ENCODE measurements at places on chromosomes 4 and X.

DNA sequence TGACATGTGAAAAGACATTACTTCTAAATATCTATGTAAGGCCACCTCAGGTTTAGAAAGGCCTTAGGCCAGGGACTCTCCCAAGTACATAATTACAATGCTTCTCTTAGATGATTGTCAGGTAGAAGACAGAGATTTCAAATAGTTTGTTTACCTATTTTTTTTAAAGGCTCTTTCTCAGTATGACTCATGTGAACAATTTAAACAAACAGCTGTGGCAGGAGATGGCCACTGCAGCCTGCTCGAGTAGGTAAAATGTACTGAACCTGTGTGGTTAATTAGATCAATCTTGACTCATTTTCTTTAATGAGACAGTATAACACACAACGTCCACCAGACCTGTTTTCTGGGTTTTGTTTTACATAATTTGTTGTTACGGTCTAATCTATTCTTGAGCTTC, 50.2 kb downstream of the LEF1 start:
- no peak for DNase-seq

DNA sequence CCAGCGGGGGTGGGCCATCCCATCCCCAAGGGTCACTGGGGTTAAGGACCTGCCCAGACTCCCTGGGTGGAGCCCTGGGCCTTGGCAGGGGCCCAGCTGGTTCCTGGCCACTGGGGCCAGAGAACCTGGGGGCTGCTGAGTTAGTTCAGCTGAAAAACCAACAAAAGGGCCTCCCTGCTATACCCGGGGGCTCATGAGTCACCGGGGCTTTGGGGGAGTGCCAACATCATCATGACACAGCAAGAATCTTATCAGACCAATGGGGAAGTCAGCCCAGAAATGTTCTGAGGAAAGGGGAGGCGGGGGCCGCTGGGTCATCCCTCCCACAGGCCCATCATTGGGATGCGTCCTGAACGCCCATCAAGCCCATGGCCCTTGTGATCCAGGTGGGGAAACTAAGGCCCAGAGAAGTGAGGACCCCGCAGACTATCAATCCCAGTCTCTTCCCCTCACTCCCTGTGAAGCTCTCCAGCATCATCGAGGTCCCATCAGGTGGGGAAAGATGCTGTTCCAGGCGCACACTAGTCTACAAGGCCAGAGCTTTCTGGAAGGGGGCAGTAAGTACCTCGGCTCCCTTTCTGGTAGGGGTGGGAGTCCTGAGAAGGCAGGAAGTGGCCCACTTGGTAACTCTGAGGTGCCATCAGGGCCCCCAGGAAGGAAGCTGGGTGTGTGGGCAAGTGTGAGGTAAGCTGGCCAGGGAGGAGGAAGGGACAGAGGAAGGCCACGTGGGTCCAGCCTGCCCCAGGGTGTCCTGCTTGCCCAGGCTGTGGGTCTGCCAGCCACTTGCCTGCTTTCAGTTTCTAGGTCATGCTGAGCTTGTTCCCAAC, 4.5 kb downstream of the G6PD start:
- DNase-seq = no peak

GRCh38 chr4:80498725-80499124, 163.2 kb downstream of the CFAP299 start:
- DNase-seq = no peak

DNA sequence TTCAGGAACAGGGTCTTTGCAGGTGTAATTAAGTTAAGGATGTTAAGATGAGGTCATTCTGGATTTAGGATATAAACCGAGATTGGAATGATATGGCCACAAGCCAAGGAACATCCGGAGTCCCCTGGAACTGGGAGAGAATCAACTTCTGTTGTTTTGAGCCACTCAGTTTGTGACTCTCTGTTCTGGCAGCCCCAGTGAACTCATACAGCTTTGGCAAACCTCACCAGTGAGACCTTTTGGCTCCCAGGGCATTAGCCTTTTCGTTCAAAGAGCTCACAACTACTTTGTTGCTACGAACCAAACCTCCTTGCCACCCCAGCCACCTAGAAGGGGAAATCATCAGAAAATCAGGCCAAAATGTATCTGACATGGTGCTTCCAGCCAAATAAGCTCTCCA, 80.4 kb downstream of the MTMR1 start:
- no peak for DNase-seq

DNA sequence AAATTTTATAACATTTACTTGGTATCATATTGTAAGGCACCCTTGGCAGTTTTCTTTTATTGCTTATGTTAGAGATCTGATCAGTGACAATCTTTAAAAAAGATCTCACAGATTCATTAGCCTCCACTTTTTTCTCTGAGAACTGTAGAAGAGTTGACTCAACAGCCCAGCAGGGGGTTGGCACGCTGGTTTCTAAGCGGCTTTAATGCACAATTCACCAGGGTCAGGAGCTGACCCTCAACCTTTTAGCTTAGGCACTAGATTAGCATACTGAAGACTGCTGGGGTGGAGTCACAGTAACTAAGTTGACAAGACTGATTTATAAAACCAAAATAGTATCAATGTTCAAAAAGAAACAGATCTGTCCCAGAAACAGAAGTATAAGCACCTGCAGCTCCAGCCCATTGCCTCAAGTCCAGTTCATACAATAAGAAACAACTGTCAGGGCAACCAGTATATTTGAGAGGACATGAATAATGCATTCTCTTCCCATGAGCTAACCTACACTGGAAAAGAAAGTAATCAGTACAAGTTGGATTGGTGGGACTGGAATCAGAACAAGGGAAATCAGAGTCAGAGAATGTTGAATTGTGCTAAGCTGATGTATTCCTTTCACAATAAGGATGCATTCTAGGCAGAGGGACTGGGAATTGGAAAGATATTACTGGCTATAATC, 77.6 kb downstream of the PDE5A start:
- DNase-seq = no peak

GRCh38 chr4:7768736-7769135, 170.9 kb downstream of the AFAP1 start:
- DNase-seq = no peak

DNA sequence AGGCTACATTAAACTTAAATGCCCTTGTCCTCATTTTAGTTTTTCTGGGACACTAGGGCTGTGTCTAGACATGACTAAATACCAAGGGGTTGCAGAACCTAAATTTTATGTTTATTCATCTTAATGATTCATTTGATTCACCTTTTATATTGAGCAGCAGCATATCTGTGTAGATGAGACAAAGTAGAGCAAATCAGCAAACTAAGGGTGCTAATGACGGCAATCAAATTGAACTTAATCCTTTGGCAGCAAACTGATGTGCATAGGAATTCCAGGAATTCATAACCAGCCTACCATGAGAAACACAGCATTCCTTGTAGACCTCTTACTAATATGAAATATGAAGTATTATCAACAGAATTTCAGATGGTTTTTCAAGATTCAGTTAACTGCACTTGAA, 25.1 kb downstream of the EPHA5 start:
- no peak for DNase-seq

GRCh38 chr4:97720869-97721432, 422.3 kb downstream of the STPG2 start:
- no peak for DNase-seq

GRCh38 chr4:145414841-145415240, 66.8 kb upstream of the SMAD1 start:
- DNase-seq = no peak

DNA sequence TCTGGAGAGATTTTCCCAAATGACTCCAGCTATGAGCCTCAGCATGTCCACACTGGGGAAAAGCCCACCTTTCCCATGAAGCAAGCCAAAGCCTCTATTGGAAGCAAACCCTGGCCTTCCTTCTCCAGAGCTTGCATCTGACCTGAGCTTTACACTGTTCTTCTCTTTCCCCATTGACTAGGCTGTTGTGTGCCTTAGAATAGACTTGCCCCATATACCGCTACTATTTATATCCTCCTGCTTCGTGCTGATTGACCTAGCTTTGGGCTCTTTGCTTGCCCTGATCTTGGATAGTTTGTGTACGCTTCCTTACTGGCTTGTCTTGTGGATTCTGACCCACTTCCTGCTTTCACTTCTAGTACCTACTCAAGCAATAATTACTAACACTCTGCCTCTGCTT, 30.9 kb downstream of the FAM9B start:
- no peak for DNase-seq

DNA sequence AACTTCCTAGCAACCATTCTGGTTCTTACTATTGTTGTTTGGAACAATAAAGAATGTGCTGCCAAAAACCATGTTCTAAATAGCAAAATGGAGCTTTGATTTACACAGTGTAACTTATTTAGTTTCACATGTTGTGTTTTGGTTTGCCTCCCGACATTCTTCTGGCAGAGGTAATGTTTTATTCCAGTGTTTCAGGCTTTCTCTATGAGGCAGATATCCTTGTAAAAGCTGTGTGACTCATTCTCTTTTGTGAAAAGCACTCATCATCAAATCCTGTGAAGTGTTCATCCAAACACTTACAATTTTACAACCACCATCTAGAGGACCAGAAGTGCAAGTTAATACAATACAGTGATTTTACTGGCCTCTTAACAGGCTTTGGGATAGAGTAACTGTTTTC, 219.0 kb upstream of the GIMD1 start:
- no peak for DNase-seq

GRCh38 chr4:10691651-10692050, 7.1 kb upstream of the CLNK start:
- DNase-seq = no peak

DNA sequence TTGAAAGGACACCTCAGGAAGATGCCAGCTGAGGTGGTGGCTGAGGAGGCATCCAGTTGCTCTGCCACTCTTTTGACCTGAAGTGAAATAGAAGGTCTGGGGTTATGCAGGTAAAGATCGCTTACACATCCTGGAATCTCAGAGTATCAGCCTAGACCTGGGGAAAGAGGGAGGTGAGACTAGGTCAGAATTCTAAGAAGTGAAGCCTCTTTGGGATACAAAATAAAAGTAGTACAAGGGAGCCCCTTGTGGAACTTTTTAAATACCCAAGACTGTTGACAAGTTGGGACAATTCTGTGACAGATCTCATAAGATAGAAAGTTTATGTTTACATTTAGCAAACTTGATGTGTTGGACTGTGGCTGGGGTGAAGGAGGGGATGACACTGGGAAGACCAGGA, 263.1 kb downstream of the SPRY1 start:
- DNase-seq = no peak

- no peak for DNase-seq
These were observed 755 bp downstream of the ANKRD17 start for GRCh38 chr4:73257651-73258435.

GRCh38 chr4:48243887-48244286, 25.8 kb downstream of the TEC start:
- DNase-seq = no peak

- no peak for DNase-seq
These were observed 202.9 kb downstream of the TEX13A start for GRCh38 chrX:105017641-105018040.

DNA sequence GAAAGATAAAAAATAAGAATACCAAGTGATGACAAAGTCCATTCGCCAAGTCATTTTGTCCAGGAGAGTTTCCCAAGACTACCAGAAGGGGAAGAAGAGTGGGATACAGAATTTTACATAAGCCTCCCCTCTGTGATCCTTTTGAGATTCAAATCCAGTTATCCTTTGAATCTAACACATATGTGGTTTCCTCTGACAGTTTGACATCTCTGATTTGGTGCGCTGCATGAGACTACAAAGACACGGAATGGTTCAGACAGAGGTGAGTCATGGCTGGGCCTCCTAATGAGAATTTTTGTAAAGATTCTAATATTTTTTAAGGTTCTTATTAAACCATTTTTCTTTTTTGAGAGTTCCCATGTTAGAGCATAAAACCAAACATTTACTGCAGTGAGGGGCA, 38.3 kb downstream of the SLC10A6 start:
- no peak for DNase-seq

DNA sequence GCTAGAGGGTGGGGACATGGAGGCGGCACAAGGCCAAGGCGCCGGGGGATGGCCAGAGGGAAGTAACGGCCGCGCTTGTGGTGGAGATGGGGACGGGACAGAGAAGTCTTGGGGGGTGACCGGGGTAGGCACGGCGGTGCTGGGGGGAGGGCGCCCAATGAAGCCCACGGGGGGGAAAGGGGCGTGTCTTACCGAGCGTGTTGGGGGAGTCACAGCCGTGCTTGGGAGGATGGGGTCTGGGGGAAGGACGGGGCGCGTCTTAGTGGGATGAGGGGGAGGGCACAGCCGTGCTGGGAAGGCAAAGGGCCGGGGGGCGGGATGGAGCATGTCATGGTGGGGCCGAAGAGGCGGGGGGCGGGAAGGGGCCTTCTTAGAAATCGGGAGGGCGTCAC, 952 bp downstream of the ARSD start:
- no peak for DNase-seq

GRCh38 chr4:111263836-111264235, 641.0 kb upstream of the PITX2 start:
- no peak for DNase-seq

DNA sequence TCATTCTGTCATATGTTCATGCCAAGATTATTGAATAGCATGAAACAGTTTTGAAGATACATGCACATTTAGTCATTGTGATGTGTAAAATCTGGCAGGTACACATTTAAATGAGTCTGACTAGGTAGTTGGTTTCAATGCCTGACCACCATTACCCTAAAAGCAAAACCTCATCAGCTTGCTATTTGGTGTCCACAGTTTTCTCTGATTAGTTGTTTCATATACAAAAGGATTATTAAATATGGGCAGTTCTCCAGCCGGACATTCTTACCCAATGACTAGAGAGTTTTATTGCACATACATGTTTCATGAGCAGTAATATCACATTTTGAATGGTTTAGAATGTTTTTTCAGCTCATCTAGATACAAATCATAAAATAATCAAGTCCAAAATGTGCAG, 23.7 kb downstream of the DCHS2 start:
- DNase-seq = no peak

DNA sequence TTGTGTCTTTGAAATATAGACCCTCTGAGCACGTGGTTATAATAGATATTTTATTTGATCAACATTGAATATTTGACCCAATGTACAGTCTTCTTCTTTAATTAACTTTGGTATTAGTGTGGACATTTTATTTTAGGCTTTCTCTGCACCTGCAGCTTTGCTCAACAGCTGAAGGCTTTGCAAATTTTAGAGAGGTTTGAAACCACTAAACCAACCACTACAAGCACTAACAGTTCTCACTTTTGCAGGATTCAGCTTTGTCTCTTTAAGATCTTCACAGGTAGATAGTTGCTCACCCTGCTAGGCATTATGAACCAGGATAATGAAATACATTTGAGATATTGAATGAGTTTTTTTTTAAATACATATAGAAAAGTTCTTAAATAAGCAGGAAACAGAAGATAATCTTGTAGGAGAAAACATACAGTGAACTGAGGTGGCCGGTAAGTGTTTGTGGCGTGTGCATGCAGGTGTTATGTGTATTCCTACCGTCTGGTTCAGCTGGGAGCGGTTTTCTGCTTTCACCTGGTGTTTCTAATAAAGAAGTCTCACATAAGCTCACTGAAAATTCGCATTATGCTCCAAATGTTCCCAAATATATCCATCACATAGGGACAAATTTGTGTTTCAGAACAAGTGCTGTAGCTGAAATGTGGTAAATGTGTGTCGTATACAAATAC, 1508.3 kb upstream of the TENM3 start:
- no peak for DNase-seq

- DNase-seq = no peak
These were observed 280.6 kb upstream of the CLNK start for GRCh38 chr4:10965196-10965595.
